ENCODE measurements at places on chromosomes 16 and 17.

DNA sequence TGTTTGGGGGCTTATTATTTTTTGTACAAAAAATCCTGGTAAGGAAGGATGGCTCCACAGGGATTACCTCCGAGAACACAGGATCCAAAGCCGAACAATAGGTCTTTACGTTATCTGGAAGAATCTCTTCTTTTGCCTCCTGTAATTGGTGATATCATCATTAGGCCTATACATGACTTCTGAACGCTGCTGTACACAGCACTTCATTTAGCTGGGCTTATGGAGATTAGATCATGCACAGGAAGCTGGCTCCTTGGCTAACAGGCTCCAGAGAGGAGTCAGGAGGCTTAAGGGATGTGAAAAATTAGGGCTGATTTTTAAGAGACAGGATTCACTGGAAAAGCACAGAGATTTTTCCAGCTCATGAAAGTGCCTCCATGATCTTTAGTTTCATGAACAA, 54.7 kb downstream of the TANGO6 start:
- DNase-seq, result no peak

DNA sequence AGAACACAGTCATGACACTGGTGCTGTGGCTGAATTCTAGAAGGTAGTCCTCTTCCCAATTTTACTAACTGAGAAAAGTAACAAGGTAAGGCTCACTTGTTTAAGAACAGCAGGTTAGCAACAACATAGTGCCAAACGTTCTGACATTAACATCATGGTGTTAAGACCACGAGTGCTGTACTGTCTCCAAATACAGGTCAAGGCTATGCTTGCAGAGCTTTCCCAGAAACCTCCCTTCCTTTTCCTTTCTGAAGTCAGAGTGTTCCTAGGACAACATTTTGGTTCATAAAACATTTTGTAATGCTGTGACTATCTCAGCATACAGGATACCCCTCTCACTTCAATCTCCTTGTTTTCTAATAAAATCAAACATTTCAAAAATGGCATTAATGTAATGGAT, 144.0 kb downstream of the STX8 start:
- peak; percentile 24 for DNase-seq

GRCh38 chr17:28390984-28391383, 15.0 kb downstream of the SLC46A1 start:
- DNase-seq, result no peak

GRCh38 chr17:35073991-35074627, 10.6 kb upstream of the RFFL start:
- DNase-seq, result no peak

- peak; percentile 76 for DNase-seq
These were observed 1.3 kb upstream of the MPG start for GRCh38 chr16:76535-77272.

DNA sequence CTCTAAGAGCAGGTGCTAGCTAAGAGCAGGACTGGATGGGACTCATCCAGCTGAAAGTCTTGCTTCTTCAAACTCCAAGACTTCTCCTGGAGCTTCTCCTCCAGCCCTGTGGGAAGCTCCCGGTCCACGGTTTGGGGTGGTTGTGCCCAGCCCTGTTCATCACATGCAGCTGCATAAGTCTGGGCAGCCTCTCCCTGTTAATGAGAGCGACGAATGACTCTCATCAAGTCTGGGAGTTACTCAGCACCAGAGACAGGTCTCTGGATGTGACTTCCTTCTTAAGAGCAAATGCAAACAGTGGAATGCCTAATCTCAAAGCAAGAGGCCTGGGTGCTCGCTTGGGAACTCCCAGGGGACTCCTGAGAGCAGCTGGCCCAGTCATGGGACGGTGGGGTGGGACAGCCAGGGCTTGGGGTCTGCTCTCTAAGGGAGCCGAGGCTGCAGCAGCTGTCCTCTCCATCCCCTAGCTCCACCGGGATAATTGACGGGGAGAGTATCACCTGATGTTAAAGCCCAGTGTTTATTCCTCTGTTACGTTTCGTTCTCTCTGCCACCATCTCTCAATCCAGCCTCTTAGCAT, 35.3 kb upstream of the CRHR1 start:
- no peak for DNase-seq

GRCh38 chr17:78672005-78672404, 94.8 kb upstream of the DNAH17 start:
- no peak for DNase-seq

GRCh38 chr17:83110735-83111134, 31.3 kb downstream of the METRNL start:
- no peak for DNase-seq

- no peak for DNase-seq
These were observed 11.8 kb downstream of the HID1 start for GRCh38 chr17:74960570-74961342.

GRCh38 chr16:84883301-84883700, 63.5 kb downstream of the CRISPLD2 start:
- no peak for DNase-seq

GRCh38 chr16:86225905-86226371, 284.4 kb upstream of the FOXF1 start:
- no peak for DNase-seq

- DNase-seq, result no peak
These were observed 18.3 kb upstream of the EFCAB13 start for GRCh38 chr17:47305302-47305923.

DNA sequence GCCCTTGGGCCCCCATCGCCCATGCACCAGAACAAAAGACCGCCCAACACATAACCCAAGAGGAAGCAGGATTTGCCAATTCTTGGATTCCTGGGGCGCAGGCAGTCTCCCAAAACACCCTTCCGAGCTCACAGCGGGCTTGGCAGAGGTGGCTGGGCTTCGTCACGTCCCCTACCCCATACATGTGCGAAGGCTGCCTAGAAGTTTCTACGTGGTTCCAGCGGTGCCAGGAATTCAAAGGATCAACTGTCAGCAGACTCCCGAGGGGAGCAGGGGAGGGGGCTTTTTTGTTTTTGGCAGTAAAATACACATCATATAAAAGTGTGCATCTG, 80.8 kb upstream of the PLCG2 start:
- peak; percentile 43 for DNase-seq

GRCh38 chr17:5241861-5242671, 7.4 kb upstream of the SCIMP start:
- no peak for DNase-seq

- DNase-seq, result no peak
These were observed 14.6 kb downstream of the BBS2 start for GRCh38 chr16:56505181-56505580.

- no peak for DNase-seq
These were observed 17.3 kb downstream of the LLGL2 start for GRCh38 chr17:75542728-75543336.

DNA sequence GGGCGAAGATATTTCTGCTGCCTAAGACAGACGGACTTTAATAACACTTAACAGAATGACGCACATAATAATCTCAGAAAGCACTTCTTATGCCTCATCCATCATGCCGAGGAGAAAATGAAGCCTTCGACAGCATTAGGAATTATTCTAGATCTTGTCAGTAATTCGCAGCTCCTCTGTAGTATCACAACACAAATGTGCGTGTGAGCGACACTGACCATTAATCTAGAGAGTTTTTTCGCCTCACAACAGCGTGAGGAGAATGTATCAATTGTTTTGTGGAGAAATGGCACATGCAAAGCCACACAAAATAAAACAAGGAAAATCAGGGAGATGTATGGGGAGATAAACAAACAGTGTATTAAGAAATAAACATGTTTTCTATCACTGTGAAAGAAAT, 410.2 kb upstream of the PSMD7 start:
- DNase-seq, result no peak

GRCh38 chr17:77379832-77380231, 239.1 kb downstream of the SEC14L1 start:
- no peak for DNase-seq

DNA sequence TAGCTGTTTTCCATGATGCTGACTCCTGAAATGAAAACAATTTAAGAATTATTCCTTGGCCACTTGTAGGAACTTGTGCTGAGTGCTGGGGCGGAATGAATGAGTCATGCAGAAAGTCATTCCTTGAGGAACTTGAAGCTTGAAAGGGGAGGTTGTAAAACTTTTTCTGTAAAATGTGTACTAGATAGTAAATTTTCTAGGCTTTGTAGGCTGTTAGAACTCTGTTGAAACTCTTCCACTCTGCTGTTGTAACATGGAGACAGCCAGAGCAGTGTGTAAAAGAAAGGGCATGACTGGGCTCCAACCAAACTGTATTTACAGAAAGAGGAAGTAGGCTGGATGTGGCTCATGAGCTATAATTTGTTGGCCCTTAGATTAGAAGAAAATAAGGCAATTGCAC, 46.1 kb downstream of the ABCA8 start:
- peak; percentile 83 for DNase-seq

GRCh38 chr16:595094-595528, 5.2 kb downstream of the RAB40C start:
- no peak for DNase-seq

GRCh38 chr17:51487947-51488346, 227.6 kb downstream of the UTP18 start:
- DNase-seq, result no peak

GRCh38 chr17:41367426-41368075, 2.1 kb downstream of the KRT33B start:
- DNase-seq, result peak; percentile 23

DNA sequence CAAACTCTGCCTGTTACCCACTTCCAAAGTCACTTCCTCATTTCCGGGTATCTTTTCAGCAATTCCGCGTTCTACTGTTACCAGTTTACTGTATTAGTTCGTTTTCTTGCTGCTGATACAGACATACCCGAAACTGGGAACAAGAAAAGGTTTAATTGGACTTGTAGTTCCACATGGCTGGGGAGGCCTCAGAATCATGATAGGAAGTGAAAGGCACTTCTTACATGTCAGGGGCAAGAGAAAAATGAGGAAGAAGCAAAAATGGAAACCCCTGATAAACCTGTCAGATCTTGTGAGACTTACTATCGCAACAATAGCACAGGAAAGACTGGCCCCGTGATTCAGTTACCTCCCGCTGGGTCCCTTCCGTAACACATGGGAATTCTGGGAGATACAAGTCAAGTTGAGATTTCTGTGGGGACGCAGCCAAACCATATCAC, 30.9 kb downstream of the PAFAH1B1 start:
- no peak for DNase-seq

GRCh38 chr16:56977823-56978430, 11.4 kb upstream of the NLRC5 start:
- no peak for DNase-seq

- DNase-seq, result no peak
These were observed 26.7 kb downstream of the SRCIN1 start for GRCh38 chr17:38579083-38579480.

GRCh38 chr17:7046127-7046724, 2.3 kb upstream of the SLC16A11 start:
- no peak for DNase-seq

- DNase-seq, result no peak
These were observed 146.6 kb downstream of the IRF8 start for GRCh38 chr16:86045591-86045971.

DNA sequence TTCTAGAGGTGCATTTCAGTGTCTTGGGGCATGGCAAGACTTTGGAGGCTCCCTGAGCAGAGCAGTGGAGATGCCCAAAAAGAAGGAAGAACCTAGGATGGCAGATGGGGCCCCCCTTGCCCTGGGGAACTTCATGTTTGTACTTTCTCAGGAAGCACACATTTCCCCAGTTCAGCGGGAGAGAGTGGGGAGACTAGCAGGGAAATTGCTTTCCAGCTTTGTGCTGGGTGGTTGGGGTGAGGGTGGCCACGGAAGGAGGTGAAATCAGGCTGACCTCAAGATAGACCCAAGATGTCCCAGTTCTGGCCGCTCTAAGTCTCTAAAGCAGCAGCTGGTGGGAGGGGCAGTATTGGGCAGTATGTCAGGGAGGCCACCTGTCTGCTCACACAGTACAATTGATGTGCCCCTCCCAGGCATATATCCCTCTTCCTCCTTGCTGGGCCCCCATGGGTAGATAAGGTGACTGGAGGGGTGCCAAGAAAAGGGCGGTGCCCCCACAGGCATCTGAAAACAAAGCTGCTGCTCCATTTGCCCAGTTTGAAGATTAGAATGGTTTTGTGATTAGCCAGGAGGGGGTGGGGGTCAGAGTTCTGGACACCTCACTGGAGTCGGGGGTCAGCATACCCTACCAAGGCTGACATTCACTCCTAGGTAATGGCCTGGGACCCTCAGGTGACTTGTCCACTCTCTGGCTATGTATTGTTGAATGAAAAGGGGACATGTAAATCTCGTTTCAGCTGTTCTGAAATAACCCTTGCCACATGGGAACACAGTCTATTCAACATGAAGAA, 17.1 kb upstream of the NAGLU start:
- DNase-seq, result peak; percentile 75

- peak; percentile 66 for DNase-seq
These were observed 168.3 kb downstream of the SEC14L1 start for GRCh38 chr17:77308861-77309726.

DNA sequence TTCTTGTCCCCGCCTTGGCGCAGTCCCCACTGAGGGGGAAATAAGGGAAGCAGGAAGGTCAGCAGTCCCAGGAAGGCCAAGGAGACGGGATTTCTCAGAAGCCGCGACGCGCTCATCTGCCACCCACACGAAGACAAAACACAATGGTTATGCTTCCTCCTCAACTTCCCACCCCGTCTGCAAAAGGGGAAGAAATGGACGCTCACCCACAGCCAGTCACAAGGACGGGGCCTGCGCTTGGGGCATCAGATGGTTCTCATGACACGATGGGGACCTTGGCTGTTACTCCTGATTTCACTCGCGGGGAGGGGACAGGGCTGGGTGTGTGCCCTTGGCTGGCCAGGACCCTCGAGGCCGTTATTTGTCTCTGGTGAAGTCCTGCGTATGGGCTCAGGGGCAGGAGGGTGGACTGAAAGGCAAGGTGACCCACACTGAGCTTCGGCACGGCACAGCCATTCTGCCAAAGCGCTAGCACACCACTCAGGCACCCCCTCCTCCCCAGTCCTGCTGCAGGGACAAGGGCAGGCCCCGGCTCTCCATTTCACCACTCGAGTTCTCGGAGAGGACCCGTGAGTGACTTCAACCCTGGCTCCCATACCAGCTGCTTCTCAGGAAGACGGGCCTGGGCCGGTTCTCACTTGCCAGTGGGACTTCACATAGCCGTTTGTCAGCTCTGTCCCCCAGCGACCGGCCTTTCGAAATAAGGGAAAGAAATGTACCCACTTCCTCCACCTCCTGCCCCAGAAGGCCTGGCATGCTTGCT, 84.5 kb downstream of the ABR start:
- no peak for DNase-seq

DNA sequence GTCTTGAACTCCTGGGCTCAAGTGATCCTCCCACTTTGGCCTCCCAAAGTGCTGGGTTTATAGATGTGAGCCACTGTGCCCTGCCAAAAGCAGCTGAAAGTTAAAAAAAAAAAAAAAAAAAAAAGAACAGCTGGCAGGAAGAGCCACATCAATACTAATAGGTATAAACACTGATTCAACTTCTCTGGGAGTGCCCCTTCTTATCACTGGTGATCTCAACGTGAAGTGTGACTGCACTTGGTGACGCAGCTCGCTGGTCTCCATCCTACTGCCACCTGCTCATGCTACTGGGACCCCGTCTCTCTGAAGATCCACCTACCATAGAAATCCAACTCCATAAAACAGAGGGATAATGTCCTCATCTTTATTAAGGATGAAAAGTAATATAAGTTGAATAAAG, 40.8 kb downstream of the RNF157 start:
- no peak for DNase-seq

- no peak for DNase-seq
These were observed 6.7 kb upstream of the PRPSAP2 start for GRCh38 chr17:18851201-18851600.

Measured in uterus (tissue), 4 donors.